ENCODE measurements at places on chromosomes 11 and 22.

DNA sequence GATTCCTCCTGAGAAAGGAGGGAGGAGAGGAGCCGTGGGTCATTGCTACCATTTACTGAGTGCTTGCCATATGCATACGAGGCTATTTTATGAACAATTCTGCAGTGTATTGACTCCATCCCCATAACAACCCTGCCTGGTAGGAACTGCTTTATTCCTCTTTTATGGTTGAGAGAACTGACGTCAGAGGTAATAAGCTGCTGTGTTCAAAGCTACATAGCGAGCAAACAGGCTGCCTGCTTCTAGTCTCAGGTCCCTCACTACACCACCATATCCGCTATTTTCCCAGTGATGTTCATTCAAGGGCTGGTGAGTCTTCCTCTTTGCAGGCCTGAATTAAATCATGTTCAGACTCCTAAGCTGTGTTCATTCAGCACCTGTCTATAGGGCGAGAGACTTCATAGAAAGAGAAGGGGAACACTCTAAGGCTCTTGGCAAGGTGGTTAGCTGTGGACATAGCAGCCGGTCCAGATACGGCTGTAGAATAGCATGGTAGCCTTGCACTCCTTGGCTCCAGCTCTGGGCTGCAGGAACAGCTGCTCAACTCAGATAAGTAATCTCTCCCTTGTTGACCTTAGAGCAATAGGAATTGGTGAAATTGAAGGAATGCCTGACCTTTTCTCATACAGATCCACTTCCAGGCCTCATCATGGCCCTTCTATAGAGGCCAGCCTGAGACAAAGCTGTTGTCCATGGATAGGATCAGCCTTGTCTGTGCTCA is 82.6 kb downstream of the MICAL2 start:
- no peaks in the 10 kb centered on the region for H3K27me3 ChIP-seq
- DNase-seq = no peak
- no peak overlapping the region for H3K4me3 ChIP-seq
- peaks cover 29% of the 10 kb centered on the region for H3K4me1 ChIP-seq
- no peak overlapping the region for H3K27ac ChIP-seq
- no peaks in the 10 kb centered on the region for H3K36me3 ChIP-seq

- peaks cover 34% of the 10 kb centered on the region for H3K4me1 ChIP-seq
- no peak for DNase-seq
- peaks cover 3% of the 10 kb centered on the region for H3K36me3 ChIP-seq
These were observed 3.1 kb downstream of the GAB2 start for GRCh38 chr11:78414321-78415051.

GRCh38 chr11:20363149-20363499 is 390 bp upstream of the HTATIP2 start:
- peak overlapping the region; percentile 80 for H3K4me3 ChIP-seq
- H3K27ac ChIP-seq = peak overlapping the region; percentile 91
- no peaks in the 10 kb centered on the region for H3K27me3 ChIP-seq

- H3K4me3 ChIP-seq = no peak overlapping the region
- peaks cover 44% of the 10 kb centered on the region for H3K36me3 ChIP-seq
- no peaks in the 10 kb centered on the region for H3K27me3 ChIP-seq
These were observed 17.8 kb downstream of the CHORDC1 start for GRCh38 chr11:90204832-90205646.

- H3K27ac ChIP-seq = no peak overlapping the region
- H3K4me3 ChIP-seq = peak overlapping the region; percentile 57
- peaks cover 12% of the 10 kb centered on the region for H3K4me1 ChIP-seq
- peak; percentile 36 for DNase-seq
These were observed 48.4 kb downstream of the CHRDL2 start for GRCh38 chr11:74682731-74683278.

DNA sequence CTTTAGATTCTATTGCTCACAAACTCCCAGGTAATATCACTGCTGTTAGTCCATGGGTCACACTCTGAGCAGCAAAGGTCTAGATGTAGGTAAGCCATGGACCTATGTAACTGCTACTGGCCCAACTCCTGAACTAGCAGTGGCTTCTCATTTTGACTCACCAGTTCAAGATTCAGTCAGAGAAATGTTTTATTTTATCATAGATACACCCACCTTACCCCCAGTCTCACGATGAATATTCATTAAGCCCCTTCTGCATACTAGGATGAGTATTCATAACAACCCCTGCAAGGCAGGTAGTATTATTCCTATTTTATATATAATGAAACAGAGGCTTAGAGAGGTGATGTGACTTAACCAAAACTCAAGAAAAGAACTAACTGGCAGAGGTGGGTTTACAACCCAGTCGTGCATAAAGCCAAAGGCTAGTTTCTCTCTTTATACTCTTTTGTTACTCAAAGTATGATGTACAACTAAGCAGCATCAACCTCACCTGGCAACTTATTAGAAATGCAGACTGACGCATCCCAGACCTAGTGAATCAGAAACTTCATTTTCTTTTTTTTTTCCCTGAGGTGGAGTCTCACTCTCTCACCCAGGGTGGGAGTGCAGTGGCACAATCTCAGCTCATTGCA is 957.6 kb upstream of the CCDC90B start:
- no peak overlapping the region for H3K27ac ChIP-seq
- no peaks in the 10 kb centered on the region for H3K27me3 ChIP-seq
- no peak overlapping the region for H3K4me3 ChIP-seq
- no peaks in the 10 kb centered on the region for H3K36me3 ChIP-seq

GRCh38 chr11:68828155-68828931 is 13.4 kb downstream of the CPT1A start:
- peaks cover 38% of the 10 kb centered on the region for H3K4me1 ChIP-seq
- no peak for DNase-seq
- no peaks in the 10 kb centered on the region for H3K27me3 ChIP-seq
- no peaks in the 10 kb centered on the region for H3K36me3 ChIP-seq
- H3K27ac ChIP-seq = no peak overlapping the region
